Mesendoderm (in vitro differentiated cells): ENCODE measurements at places on chromosomes 7 and 10.
A peak's percentile ranks its signal among the peaks of the same experiment; 100 is the strongest.

DNA sequence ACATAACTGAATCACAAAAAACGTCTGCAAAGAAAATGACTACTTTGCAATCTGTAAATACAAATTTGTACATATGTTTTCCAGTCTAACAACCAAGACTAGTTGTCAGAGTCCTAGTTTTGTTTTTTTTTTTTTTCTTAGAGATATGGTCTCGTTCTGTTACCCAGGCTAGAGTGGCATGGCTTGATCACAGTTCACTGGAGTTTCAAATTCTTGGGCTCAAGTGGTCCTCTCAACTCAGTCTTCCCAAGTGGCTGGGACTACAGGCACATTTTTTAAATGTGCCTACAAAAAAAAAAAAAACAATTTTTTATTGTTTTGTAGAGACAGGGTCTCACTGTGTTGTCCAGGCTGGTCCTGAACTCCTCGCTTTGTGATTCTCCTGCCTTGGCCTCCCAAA is 70.8 kb downstream of the ORC5 start:
- DNase-seq, result no peak
- no peaks in the 10 kb centered on the region for H3K36me3 ChIP-seq
- H3K27ac ChIP-seq, result no peak overlapping the region
- no peaks in the 10 kb centered on the region for H3K27me3 ChIP-seq

DNA sequence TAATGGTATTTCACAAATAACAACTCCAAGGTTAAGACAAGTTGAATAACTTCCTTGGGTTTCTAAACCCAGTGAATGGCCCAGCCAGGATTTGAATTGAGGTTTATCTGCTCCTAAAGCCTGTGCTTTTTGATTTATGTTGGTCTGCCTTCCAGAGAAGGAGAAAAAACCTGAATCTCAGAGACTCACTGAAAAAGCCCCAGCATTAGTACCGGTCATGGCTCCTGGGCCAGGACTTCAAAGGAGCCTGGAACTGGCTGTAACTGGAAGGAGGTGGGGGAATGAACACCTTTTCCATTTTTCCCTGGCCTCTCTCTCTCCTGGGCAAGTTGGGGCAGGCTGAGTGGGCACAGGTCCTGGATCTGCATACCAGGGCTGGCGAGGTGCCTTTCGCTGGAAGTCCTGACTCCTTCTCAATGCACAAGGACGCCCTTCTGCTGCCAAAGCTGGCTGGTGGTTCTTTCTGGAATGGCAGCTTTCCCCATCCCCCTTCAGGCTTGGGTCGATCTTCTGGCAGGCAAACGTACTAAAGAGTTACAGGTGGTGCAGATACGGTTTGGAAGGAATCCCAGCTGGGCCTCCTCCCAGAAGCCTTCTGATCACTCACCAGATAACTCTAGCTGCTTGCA is 268.2 kb downstream of the PTEN start:
- no peak overlapping the region for H3K4me3 ChIP-seq
- H3K27me3 ChIP-seq, result no peaks in the 10 kb centered on the region
- no peaks in the 10 kb centered on the region for H3K36me3 ChIP-seq
- H3K4me1 ChIP-seq, result no peaks in the 10 kb centered on the region
- DNase-seq, result peak; percentile 42
- H3K27ac ChIP-seq, result no peak overlapping the region

GRCh38 chr7:132966754-132967469 is 115.0 kb downstream of the CHCHD3 start:
- no peaks in the 10 kb centered on the region for H3K4me1 ChIP-seq
- H3K27me3 ChIP-seq, result no peaks in the 10 kb centered on the region
- H3K27ac ChIP-seq, result no peak overlapping the region
- H3K4me3 ChIP-seq, result no peak overlapping the region
- DNase-seq, result no peak
- no peaks in the 10 kb centered on the region for H3K36me3 ChIP-seq

- DNase-seq, result no peak
- no peak overlapping the region for H3K4me3 ChIP-seq
- no peaks in the 10 kb centered on the region for H3K27me3 ChIP-seq
- no peaks in the 10 kb centered on the region for H3K4me1 ChIP-seq
- H3K36me3 ChIP-seq, result no peaks in the 10 kb centered on the region
These were observed 339.7 kb upstream of the NFE2L3 start for GRCh38 chr7:25812086-25812850.

- H3K4me1 ChIP-seq, result no peaks in the 10 kb centered on the region
- no peak overlapping the region for H3K4me3 ChIP-seq
- DNase-seq, result no peak
- H3K36me3 ChIP-seq, result no peaks in the 10 kb centered on the region
- H3K27ac ChIP-seq, result no peak overlapping the region
- no peaks in the 10 kb centered on the region for H3K27me3 ChIP-seq
These were observed 15.4 kb upstream of the GTF2IRD1 start for GRCh38 chr7:74438327-74438726.
